Muscle of back (tissue), 13 donors: ENCODE measurements at places on chromosomes 16 and 17. TPM values are rescaled to one million over a fixed set of nuclear protein-coding genes. Genes with fewer than 3 reads are reported as not detected.

DNA sequence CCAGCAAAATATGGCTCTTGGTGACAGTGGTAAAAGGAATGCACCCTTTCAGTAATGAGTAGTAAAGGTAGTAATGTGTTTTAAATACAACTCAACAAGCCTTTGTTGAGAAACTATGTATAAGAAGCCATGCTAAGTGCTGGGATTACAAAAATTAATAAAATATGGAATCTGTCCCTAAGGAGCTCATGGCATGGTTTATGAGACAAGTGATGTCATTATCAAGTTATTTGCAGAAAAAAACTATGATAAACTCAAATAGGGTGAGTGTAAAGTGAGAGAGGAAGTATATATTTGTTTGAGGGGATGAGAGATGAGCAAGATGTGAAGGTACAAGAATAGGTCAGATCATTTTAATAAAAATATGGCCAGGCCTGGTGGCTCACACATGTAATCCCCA lies 76.9 kb downstream of the NF1 start:
- DNase-seq, result no peak

CA7 gene
- polyA plus RNA-seq, result not detected

GRCh38 chr16:50276801-50277555 lies 10.6 kb downstream of the ADCY7 start:
- DNase-seq, result no peak

GRCh38 chr16:75074920-75075687 lies 41.5 kb downstream of the LDHD start:
- no peak for DNase-seq

DNA sequence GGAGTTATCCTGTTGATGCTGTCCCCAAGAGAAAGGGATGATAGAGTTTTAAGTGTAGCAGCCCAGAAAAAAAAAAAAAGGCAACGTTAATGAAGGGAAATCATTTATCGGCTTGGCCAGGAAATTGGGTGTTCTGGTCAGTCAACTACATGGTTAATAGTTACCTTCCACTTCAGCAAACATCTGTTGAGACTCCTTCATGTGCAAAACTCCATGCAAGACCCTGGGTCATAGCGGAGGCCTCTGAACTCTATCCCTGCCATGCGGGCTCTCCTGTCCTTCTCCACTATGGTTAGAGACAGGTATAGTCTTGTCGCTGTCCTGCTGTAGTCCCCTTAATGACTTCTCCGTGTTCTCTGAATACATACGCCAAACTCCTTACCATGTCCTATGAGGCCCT lies 3.5 kb upstream of the LYRM9 start:
- DNase-seq, result no peak

DNA sequence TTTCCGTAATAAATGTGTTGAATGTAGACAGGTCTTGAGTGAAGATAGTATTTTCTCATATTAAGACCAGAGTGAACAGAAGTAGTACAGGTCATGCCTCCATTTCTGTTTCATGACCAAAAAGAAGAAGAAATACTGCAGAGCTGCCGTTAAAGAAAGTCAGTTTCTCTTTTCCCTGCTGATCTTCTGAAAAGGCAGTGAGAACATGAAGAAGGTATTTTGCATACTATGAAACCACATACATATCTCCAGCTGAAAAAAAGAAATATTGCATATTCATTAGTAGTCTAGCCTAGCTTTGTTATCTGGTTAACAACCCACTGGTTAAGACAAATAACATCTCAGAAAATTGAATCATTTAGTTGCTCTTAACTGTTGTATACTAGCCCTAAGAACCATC lies 138.4 kb downstream of the PHKB start:
- no peak for DNase-seq

TM4SF5 gene
- not detected for polyA plus RNA-seq

NPB gene
- polyA plus RNA-seq, result 0.83 TPM

GRCh38 chr17:42132941-42133340 lies 10.3 kb downstream of the HSPB9 start:
- no peak for DNase-seq

TBX21 gene
- 0.22 TPM for polyA plus RNA-seq

GRCh38 chr16:2244301-2244700 lies 7.1 kb downstream of the ECI1 start:
- no peak for DNase-seq

TP53TG3B gene
- not detected for polyA plus RNA-seq

GRCh38 chr16:60203525-60204124 lies 1469.5 kb upstream of the GOT2 start:
- DNase-seq, result peak; percentile 7

GRCh38 chr16:53829186-53829747 lies 125.3 kb downstream of the FTO start:
- no peak for DNase-seq

GRCh38 chr17:39928858-39929645 lies 1.5 kb downstream of the LRRC3C start:
- no peak for DNase-seq

- DNase-seq, result no peak
These were observed 26.1 kb upstream of the ABCA8 start for GRCh38 chr17:68981288-68981687.

- DNase-seq, result no peak
These were observed 195.2 kb downstream of the AXIN2 start for GRCh38 chr17:65366102-65366844.

DNA sequence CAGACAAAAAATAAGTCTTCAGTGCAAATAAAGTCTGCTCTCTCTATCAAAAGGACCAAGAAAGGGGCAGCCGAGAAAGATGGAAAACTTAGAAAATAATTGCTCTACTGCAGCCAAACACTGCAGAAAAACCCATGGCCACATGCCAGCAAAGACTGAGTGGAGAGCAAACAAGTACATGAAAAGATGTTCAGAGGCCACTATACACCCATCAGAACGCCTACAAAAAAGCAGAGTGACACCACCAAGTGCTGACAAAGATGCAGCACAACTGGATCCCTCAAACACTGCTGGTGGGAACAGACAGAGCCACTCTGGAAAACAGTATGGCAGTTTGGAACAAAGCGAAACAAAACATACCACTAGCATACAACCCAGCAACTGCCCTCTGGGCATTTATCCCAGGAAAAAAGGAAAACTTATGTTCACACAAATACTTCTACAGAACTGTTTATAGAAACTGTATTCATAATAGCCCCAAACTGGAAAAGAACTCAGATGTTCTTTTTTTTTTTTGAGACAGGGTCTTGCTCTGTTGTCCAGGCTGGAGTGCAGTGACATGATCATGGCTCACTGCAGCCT lies 36.7 kb downstream of the KIAA0753 start:
- DNase-seq, result peak; percentile 57

TMC5 gene
- polyA plus RNA-seq, result 0.10 TPM

- DNase-seq, result no peak
These were observed 1.6 kb downstream of the HOXB13 start for GRCh38 chr17:48726916-48727286.

DNA sequence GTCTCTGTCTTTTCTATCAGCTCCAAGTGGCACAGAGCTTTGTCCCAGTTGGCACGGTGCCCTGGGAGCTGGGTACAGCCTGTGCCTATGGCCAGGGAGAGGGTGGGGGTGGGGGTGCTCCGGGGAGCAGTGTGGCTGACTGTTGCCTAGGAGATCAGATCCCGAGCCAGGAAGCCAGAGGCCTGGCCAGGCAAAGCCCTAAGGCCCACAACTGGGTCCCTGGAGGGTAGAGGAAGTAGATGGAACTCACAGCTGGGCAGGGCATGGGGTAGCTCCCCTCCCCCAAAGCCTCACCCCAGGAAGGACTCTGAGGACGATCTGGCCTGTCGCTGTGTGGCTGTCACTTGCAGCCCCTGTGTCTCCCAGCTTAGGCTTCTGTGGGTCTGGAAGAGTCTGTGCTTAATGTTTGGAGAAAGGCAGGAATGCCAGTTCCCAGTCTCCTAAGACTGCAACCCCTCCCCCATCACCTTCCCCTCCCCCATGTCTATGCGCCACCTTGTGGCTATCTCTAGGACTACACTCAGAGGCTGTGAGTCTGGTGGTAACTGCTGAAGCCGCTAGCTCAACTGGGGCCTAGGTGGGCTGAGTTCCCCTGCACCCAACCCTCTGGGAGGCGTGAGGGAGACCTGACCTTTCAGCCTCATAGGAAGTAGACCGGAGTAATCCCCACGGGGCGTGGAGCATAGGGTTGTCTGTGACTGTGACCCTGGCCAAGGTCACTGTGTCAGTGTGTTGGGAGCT lies 12.6 kb downstream of the THRA start:
- DNase-seq, result peak; percentile 73

DNA sequence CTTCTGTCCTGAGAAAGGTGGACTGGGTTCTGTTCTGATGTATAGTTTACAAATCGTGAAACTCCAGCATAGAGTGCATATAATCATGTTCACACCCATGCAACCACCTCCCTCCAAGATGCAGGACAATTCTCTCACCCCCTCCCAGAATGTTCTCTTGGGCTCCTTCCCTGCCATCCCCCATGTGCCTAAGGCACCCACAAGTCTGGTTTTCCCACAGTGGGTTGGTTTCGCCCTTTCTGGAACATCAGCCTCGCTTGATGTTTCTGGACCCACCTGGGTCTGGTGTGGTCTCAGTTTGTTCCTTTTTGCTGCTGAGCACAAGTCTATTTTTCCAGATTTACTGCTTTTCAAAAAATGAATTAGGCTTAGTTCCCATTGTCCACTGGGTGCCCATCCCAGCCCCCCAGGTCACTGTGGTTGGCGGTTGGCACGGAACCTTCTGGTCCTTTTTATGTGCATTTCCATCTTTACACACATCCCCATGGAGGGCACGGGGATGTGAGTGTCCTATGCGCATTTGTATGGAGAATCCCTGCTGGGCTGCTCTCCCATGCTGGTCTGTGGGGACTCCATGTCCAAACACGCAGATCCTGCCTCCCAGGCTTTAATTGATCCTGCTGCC lies 19.0 kb downstream of the MAP2K3 start:
- no peak for DNase-seq

TAT gene
- not detected for polyA plus RNA-seq

CD300H gene
- polyA plus RNA-seq, result not detected

IQCK gene
- polyA plus RNA-seq, result 14.0 TPM

GAS2L2 gene
- not detected for polyA plus RNA-seq

DNA sequence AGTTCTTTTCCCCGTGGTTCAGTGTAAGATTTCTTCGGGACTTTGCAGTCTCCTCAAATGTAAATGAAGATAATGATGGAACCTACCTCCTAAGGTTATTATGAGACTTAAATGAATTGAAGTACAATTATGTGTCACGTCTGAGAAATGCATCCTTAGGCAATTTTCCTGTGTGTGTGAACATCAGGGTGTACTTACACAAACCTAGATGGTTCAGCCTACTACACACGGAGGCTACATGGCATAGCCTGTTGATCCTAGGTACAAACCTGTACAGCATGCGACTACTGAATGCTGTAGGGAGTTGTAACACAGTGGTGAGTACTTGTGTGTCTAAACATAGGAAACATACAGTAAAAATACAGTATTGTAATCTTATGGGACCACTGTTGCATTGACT lies 1.1 kb upstream of the FAM20A start:
- no peak for DNase-seq

GP2 gene
- polyA plus RNA-seq, result not detected

- DNase-seq, result no peak
These were observed 9.5 kb upstream of the DHRS13 start for GRCh38 chr17:28912281-28912937.

DNA sequence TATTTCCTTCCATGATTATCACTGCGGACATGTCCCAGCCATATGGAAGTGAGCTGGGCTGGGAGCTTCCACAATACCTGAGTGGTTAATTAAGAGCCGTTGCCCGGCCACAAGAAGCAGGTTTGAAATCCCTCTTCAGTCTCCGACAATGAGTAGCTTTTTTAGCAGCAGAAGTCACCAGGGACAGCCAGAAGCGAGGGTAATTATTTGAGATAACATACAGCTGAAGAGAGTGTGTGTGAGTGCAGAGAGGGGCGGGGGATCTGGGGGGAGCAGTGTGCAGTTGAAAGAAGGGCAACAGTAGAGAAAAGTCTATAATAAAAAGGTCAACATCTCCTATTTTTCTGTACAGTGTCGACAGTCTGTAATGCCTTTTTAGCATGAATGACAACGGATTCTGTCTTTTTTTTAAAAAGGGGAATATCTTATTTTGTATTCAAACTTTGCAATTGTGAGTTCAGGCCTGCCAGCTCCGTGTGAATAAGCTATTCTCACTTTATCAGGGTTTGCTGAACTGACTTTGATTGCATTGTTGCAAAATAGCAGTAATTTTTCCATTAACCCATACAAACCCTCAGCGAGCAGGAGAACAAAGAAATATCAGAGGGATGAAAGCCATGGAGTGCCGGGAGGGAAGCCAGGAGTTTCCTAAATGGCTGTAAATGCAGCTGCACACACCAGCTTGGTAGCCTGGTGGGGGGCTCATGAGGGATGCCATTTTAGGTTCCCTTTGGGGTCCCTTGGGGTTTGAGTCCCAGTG lies 220.3 kb upstream of the IRX3 start:
- no peak for DNase-seq

PHOSPHO1 gene
- 16.0 TPM for polyA plus RNA-seq

DNA sequence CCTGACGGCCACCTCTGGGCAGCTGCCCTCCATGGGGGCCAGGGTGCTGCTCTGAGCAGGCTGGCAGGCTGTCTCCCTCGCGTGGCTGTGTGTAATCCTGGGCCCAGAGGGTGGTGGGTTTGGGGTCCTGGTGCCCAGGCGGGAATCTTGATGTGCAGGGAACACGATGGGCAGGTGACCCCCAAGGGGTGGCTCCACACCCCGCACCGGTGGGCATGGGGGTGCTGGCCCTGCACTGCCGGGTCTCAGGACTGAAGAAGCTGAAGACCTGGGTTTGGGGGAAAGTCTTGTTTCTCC lies 8.6 kb downstream of the CHMP6 start:
- DNase-seq, result no peak

DNA sequence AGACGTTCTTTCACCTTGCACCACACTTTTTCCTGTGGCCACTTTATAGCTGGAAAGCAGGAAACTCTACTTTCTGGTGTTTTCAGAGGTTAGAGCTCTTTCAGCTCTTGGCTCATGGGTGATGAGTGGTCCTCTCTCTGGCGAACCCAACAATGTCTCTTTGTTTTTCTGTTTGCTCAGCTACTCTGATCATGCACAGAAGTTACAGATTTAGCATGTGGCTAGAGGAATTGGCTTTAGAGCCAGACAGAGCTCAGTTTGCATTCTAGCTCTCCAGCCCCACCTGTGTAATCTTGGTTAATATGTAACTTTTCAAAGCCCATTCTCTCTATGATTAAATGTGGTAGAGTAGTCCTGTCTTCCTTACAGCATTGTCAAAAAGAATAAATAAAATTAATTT lies 225.2 kb downstream of the HAPSTR1 start:
- no peak for DNase-seq

DNA sequence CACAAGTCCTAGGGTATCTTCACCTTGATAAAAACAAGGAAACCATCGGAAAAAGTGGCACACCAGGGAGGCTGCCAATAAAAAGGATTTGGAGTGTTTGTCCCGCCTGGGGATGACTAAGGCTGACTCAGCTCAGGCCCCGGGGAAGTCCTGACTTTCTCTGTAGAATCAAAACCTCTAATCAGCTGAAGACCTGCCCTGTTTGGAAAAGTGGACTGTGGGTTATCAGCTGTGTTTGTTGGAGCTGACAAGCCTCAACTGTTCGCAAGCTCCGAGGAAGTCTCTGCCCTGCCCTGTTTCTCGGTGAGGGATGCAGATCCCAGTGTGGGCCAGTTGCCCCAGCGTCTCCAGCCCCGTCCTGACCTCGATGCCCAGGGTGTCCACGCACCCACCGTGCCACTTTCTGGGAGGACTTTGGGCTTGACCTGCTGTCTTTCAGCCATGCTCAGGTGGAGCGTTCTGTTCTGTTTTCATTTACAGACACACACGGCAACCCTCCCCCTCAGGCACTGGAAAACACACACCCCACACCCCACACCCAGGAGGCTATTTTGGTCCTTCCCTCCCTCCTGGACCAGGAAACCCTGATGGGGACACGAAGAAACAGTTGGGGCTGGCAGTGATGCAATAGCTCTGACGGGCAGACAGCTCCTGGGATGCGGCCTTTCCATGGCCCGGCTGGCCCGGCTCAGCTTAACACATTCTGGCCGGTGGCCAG lies 27.6 kb upstream of the PITPNA start:
- no peak for DNase-seq
